HL-60 (cell line): ENCODE measurements at places on chromosomes 4 and X.
A peak's percentile ranks its signal among the peaks of the same experiment; 100 is the strongest.

DNA sequence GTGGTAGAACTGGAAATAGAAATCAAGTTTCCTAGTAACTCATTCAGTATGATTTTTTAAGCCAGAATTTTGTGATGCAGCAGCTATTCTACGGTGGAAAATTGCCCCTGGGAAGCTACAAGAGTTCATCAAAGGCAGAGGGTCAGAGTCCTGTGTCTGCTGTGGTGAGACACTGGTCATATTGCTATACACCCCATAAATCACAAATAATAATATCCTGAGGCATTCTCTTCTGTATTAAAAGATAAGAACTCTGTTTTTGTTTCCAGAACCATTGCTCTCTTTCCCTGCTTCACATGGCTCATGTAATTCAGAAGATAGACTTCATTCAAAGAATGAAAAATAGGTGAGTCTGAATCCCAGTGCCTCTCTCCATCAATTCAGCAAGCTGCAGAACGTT lies 188.8 kb upstream of the NOCT start:
- no peak for DNase-seq

- no peak for DNase-seq
Measured at GRCh38 chr4:46820154-46820553, 88.9 kb downstream of the COX7B2 start.

DNA sequence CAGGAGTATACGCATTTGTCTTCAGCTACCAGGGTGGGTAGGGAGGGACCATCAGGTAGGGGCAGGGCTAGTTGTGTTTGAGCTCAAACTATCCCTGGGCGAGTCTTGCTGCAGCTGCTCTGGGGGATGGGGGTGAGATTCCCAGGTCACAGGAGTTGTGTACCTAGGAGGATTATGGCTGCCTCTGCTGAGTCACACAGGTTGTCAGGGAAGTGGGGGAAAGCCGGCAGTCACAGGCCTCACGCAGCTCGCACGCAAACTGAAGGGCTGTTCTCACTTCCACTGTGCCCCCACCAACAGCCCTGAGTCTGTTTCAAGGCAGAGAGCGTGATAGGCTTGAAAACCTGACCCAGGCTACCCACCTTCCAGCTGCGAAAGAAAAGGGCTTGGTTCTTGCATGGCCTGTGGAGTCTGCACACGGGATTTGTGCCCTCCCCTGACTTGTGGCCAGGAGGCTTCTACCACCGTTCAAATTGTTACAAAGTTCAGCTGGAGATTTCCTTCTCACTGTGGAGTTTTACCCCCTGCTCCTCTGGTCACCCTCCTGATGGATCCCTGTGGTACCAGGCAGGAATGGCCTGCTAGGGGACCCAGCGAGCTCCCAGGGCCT lies 63.8 kb downstream of the ARFIP1 start:
- DNase-seq, result no peak

DNA sequence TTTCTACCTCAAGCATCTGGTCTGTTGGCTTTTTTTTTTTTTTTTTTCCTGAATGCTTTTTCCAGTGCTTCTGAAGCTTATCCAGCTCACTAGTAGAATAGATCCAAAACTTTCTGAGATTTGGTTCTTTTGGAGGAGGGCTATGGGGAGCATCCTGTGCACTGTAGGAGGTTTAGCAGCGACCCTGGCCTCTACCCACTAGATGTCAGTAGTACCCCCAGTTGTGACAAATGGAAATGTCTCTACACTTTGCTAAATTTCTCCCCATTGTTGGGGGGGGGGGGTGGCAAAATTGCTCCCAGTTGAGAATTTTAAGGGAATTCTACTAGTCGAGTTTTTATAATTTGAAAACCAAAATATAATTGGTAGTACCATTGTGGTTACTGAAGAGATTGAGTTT lies 23.0 kb upstream of the PPA2 start:
- no peak for DNase-seq

- DNase-seq, result no peak
Measured at GRCh38 chrX:41688835-41689234, at the start of gene GPR34. TSS of gene GPR34 (plus strand) at chrX:41688973. CDS start at chrX:41695634, 6,661 bp downstream.

GRCh38 chrX:53128097-53128749 lies 34.3 kb downstream of the KANTR start:
- no peak for DNase-seq

- no peak for DNase-seq
Measured at GRCh38 chrX:111244235-111244750, 26.0 kb downstream of the CAPN6 start.

GRCh38 chr4:139085141-139085540 lies 69.6 kb downstream of the NOCT start:
- no peak for DNase-seq

- no peak for DNase-seq
Measured at GRCh38 chr4:10051517-10052135, 30.3 kb upstream of the SLC2A9 start.

- DNase-seq, result no peak
Measured at GRCh38 chr4:4857001-4857808, 2.3 kb upstream of the MSX1 start.

GRCh38 chr4:122827258-122827878 lies 737 bp downstream of the FGF2 start:
- no peak for DNase-seq

DNA sequence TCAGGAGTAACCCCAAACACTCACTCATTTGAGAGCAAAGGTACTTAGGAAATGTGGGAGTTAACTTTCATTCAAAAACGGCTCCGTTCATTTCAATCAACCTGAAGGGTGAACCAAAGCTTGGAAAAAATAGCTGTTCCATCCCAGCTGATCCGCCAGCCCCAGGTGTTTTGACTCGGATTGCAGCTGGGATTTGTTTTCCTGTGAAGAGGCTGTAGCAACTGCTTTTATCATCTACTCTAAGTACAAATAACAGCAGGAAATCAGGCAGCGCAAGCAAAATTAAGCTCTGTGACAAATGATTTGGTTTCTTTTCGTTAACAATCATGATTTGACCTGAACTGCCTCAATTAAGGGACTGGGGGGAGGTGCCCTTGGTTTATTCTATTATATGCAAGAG lies 154.7 kb downstream of the BEND2 start:
- no peak for DNase-seq

- no peak for DNase-seq
Measured at GRCh38 chr4:168221301-168221700, 97.3 kb downstream of the DDX60 start.

GRCh38 chr4:174616661-174617060 lies 94.4 kb upstream of the HPGD start:
- DNase-seq, result peak; percentile 22

DNA sequence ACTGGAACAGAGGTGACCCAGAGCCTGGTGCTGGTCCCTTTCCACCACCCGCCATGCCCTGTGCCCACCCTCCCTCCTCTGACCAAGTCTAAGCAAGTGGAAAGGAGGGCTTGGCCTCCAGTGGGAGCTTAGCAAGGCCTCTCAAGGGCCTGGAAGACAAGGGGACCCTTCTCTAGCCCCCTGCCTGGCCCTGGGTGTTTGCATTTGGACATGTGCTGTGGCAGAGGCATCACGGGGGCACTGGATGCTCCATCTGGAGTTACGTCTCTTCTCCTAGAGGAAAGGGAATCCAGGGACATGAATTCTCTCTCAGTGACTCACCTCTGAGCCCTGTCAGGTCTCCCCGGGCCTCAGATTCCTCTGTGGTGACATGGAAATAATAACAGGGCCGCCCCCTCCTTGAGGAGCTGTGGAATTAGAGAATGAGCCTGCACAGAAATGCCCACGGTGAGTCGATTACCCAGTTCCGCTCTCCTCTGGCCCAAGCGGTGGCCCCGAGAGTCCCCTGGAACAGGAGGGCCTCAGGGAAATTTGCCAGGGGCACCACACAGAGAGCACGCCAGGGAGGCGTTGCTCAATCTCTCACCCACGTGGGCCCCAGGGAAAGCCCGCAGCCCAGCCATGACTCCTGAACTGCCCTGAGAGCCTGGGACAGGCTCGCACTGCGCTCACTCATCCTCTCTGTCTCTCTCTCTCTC lies 189.6 kb downstream of the BCOR start:
- peak; percentile 60 for DNase-seq

DNA sequence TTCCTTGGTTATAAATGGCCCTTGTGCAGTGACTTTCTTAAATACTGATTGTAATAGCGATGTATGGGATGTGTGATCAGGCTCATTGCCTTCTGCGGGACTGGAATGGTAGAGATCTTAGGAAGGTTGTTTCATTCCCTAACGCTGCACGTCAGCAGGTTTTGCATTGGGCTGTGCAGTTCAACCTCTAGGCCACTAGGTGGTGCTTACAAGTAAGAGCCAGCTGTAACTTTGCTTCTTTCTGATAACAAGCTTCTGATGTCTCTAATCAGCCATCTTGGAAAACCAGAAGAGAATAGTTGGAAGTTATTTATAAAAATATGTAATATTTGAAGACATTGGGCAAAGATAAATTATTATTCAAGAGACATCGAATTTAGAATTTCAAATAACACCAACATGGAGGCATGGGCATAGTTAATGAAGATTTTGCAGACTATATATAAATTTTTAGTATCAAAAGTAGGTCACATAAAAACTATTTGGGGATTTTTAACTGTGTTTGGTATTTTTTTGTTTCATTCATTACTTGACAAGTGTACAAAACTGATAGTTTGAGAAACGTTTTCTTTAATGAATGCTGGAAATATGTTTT lies 339.7 kb upstream of the PCDH7 start:
- peak; percentile 52 for DNase-seq

GRCh38 chr4:11632483-11632882 lies 203.8 kb upstream of the HS3ST1 start:
- DNase-seq, result no peak

- no peak for DNase-seq
Measured at GRCh38 chr4:186079694-186080093, 10.7 kb downstream of the TLR3 start.

DNA sequence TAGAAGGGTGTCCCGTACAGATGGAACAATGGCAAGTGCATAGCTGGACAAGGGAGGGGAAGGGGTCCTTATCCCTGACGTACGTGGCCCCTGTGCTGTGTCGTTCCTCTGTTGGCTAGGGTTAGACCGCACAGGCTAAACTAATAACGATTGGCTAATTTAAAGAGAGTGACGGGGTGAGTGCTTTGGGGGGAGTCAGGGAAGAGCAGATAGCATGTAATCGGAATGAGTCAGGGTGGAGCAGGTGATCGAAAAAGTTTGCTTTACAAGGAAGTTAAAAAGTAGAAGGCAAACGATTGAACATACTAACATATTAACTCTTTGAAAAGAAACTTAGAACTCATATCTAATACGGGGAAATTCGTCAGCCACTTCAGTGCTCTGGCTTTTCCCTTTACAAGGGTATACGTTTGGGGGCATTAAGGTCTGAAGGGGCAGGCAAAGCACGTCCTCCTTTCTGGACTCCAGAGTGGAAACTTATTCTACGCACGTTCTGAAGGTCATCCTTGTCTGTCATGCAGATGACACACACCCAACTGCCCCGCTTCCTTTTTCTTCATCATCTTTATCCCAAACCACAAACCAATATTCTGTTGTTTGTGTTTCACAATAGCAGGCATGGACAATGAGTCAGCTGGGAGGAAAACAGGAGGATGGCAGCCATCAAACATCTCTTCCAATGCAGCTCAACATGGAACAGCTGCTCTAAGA lies 10.2 kb upstream of the CRLF2 start:
- DNase-seq, result peak; percentile 72

DNA sequence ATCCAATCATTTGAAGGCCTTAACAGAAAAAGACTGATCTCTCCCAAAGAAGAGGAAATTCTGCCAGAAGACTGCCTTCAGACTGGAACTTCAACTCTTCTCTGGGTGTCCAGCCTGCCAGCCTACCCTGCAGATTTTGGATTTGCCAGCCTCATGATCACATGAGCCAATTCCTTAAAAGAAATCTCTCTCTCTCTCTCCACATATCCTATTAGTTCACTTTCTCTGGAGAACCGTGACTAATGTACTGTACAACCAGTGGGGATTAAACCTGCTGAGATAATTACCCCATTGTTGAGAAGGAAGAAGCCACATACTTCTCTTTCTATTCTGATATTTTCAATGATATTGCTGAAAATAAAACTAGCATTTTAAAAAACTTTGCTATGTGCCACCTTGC lies 711.3 kb upstream of the AMOT start:
- DNase-seq, result no peak

DNA sequence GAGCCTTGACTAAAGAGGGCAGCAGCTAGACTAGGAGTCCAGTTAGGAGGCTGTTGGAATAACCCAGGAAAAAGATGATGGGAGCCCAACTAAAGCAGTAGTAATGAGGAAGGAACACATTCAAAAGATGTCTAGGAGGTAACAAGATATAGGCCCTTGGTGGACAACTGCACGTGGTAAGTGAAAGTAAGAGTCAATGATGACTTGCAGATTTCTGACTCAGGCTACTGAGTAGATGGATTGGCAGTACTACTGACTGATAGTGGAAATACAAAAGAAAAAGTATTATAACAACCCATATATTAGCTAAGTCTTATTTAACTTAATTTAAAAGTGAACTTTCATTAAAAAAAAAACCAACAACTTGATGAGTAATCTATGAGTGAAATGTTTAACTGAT lies 74.0 kb downstream of the PAK3 start:
- no peak for DNase-seq

DNA sequence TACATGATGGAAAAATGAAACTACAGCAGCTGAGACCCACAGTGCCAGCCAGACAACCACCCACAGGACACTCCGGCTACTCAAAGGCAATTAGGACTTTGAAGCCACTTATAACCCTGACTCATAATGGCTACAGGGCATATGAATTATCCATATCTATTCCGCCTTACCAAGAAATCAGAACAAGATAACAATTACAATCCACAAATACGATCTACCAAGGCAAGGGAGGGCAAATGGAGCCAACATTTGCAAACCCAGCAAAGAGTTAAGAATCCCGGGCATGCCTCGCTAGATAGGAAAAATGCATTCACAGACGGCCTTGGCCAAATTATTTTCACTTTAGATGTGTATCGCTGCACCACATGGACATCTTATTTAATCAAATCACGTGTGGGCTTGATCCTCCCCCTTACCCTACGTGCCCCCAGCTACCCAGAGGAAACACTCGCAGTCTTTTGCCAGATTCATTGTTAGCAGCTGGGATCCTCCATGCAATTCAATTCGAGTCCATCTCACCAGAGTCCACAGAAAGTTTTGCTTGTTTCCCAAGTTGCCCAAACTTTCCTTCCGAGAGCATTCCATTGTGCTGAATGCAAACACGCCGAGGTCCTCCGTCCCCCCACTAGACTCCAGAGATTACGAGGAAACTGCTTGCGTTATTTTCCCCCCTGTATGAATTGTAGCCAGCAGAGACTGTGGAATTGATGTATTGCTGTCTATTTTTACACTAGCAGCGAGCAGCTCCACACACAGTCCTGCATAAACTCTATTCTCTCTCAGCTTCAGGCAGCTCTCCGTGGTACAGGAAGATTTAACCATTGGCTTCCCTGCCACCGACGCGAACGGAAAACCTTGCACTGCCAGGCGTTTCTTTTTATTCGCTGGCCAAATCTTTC lies 1.2 kb downstream of the PPARGC1A start:
- no peak for DNase-seq

- DNase-seq, result no peak
Measured at GRCh38 chr4:34972189-34972588, 1272.1 kb downstream of the ARAP2 start.

DNA sequence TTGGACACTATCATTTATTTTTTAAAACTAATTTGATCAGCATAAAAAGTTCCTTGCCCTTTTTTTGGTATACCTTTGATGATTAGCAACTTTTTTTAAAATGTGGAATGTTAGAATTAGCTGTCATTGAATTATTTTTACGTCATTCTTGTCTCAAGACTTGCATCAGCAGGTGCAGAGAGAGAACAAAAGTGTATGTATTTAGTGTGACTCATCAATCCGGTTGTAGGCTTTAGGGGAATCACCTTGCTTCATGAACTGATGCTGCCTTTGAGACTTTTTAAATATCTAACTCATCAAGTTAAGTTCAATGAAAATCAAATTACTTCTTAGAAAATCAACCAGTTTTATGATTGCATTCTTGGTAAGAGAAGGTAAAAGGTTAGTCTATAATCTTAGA lies 125.1 kb downstream of the ARX start:
- no peak for DNase-seq
